ENCODE measurements at places on chromosomes 3 and 15.

DNA sequence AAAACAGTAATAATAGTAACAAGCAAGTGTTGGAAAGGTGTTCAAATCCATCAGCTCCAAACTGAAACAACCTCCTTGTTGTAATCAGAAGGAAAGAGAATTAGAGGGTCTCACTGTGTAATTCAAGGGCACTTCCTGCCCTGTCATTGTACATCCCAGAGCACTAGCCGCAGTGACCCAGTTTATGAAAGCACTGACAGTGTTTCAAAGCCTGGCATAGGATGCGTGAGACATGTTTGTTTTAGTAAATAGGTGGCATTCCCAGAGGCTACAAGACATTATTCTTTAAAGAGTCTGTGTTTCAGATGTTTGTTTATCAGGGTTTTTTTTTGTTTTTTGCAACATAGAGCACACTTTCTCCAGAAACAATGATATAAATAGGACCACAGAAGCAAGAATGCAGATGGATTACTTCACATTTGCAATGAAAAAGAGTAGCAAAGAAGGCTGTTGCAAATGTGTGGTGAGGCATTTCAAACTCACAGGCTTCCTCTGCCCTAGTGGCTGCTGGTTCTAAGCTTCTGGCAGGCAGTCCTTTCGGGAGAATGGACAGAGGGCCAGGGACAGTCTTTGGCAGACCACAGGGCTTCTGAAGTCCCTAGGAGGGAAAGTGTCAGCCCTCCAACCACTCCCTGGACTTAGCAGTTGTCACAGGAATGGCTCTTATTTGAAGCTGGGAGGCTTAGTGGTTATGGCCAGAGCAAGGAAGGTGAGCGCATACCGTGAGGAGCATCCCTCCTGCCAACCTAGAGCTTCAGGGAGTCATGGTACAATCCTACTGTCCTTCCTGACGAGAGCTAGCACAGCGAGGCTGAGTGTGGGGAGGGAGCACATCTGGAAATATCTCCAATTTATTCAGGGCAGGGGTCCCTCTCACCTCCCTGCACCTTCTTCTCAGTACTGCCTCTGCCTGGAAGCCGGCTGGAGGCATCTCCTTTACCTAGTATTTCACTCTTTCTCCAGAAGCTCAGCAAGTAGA is 31.4 kb upstream of the TIPARP start:
- peak; percentile 38 for DNase-seq

DNA sequence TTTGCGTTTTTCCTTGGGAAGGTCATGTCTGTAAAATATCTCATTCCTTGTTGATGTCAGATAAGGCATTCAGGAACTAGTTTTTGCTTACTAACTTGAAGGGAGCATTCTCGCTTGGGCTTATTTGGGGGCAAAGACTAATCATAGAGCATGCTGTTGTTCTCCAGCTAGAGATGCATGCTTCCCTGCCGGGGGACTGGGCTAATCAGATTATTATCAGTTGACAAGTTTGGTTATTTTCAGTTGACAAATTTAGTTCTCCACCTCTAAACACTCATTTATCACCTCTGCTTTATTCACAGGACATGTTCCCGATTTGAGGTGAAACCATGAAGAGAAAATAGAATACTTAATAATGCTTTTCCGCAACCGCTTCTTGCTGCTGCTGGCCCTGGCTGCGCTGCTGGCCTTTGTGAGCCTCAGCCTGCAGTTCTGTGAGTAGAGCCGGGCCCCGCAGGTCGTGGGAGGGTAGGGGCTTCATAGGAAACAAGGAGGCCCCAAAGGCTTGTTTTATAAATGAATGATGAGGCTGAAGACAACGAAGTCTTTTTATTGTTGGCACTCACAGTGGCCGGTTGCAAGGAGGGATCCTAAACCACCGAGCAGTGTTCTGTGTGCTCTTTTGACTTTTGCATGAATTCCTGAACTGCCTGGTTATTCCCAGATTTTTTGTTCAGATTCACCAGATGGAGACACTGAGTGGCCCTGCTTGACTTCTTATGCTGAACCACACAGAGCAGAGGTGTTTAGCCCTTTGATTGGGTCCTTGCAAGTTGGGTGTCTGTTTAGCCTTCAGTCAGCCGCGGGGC is 28.4 kb downstream of the PXYLP1 start:
- no peak for DNase-seq

GRCh38 chr3:157354722-157355121 is 81.9 kb upstream of the PTX3 start:
- DNase-seq, result no peak

DNA sequence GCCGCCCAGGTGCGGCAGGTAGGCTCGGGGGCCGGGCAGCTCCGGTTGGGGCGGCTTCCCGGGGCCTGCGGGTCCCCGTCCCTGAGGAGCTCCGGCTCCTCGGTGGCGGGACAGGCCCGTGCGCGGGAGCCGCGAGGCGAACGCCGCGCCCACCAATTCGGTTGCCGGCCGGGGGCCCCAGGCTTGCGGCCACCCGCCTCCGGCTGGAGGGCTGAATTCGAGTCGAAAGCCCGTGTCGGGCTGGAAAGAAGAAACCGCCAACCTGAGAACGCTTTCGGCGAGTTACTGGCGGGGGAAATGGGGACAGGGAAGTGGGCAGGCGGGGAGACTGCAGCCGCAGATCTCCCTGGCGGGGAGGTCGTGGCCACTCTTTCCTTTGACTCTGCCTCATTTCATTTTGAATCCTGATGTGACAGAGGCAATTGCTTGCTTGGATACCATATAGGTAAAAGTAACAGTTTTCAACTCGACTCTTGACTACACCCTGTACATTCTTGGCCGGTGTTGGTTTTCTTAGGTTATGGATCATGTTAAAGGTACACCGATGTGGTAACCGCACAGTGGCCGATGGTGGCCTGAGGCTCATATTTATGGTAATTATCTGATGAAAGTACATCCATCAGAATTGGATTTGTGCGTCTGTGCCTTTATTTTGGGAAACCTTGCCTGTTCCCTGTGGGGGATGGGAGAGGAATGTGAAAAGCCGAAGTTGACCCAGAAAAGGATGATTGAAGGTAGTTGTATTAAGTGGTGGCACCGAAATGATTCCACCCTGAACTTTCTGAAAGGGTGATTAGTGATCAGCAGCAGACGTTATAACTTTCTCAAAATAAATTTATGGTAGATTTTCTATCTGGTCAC is 1.7 kb downstream of the B3GNT5 start:
- peak; percentile 57 for DNase-seq

DNA sequence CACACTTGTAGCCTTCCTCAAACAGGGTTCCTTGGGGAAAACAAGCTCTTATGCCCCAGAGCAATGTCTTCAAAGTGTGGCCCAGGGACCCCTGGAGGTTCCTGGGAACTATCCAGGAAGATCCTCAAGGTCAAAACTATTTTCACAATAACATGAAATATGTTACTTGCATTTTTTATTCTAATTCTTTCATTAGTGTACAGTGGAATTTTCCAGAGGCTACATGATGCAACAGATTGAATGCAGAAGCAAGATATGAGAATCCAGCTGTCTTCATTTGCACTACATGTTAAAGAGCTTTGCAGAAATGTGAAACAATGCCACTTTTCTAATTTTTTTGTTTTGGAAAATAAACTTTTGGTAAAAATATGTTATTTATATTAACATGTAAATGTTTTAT is 190.9 kb downstream of the SLC9A9 start:
- DNase-seq, result no peak

- no peak for DNase-seq
Measured at GRCh38 chr15:92930054-92930621, 30.0 kb downstream of the CHD2 start.

GRCh38 chr3:48472673-48472922 is 26.1 kb downstream of the ATRIP start:
- DNase-seq, result no peak

DNA sequence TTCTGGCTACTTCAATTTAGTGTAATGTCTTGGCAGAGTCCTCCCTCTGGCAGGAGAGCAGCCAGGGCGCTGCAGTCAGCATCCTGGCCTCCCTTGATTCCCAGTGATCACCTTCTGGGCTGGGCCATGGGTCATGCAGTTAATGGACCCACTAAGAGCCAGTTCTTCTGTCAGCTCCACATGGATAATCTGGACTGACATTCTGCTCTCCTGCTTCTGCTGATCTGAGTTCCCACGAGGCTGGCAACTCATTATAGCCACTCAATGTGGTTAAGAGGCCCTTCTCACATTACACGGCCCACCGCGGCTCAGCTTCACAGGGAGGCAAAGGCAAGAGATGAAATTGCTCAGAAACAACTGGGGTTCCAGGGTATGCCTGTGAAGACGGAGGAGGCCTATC is 94.0 kb downstream of the WDR76 start:
- no peak for DNase-seq

- no peak for DNase-seq
Measured at GRCh38 chr3:65779390-65779789, 259.3 kb downstream of the MAGI1 start.

DNA sequence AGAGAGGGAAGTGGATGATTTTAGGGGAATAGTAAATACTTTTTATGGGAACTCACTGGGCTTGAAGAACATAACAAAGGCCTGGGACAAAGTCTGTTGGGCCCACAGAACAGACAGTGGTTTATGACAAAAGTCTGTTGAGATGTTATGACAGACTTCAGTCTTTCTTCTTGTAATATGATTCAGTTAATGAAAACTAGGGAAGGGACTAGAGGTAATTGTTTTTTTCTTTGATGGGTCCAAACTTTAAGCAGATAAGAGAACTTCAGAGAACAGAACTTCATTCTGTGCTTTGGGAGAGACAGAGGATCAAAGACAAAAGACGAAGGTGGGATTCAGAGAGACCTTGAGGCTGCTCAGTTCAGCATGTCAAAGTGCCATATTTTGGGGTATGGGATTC is 9.3 kb downstream of the CRYBG3 start:
- DNase-seq, result no peak

DNA sequence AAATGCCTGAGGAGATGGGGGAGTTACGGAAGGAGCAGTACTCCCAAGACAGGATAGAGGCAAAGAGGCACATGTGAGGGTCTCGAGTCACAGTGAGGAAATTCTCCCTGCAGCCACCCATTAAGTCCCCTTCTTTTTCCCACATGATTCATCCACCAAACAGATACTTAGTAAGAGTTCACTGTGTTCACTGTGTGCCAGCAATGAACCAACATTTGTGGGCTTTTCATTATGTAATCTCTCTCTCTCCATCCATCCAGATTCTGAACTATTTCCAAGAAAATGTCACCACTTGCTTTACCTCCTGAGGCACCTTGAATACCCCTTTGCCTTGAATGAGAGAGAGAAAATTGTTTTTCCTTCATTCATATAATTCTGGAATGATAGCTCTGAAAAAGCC is 24.6 kb upstream of the LRRFIP2 start:
- no peak for DNase-seq

DNA sequence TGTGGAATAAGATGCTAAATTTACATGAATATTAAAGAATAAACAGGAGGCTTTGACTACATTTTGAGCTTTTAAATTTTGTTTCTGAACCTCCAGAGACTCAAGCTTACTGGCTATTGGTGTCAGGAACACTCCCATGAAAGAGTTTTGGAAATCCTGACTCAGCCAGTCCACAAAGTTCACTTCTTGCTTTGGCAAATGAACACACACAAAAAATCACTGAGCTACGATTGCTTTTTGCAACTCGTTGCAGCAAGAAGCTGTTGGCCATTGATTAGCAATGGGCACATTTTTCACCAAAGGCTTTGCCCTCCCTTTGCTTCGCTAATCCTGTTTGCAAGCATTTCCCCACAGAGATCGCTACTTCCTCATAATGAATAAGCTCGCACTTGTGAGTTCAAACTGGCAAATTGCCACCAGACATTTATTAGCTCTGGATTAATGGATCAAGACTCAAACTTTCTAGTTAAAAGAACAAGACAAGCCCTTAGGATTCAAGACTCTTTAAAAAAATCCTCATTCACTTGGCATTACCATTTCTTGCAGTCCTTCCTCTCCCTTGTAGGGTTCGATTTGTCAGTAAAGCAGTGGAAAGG is 343.2 kb upstream of the ONECUT1 start:
- DNase-seq, result no peak

- no peak for DNase-seq
Measured at GRCh38 chr3:58867621-58868020, 182.2 kb downstream of the CFAP20DC start.

GRCh38 chr3:187777331-187777941 is 32.2 kb upstream of the BCL6 start:
- DNase-seq, result no peak

GRCh38 chr3:195259154-195259474 is 11.8 kb downstream of the XXYLT1 start:
- no peak for DNase-seq

- DNase-seq, result no peak
Measured at GRCh38 chr15:101156509-101157159, 95.2 kb downstream of the CHSY1 start.

DNA sequence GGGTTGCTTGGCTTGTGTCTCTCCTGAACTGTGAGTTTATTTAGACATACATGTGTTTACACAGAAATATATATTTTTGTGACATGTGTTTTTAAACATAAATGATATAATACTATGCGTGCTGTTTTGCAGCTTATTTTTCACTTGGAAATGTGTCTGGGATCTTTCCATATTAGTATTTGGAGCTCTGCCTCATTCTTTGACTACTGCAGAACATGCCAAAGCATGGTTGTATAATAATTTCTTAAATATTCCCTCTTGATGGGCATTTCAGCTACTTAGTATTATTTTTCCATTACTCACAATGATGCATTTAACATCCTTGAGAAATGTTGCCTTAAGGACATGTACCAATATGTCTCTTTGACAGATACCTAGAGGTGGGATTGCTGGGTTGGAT is 19.5 kb downstream of the ANAPC13 start:
- DNase-seq, result no peak

- no peak for DNase-seq
Measured at GRCh38 chr15:95590533-95591044, 739.9 kb upstream of the NR2F2 start.

DNA sequence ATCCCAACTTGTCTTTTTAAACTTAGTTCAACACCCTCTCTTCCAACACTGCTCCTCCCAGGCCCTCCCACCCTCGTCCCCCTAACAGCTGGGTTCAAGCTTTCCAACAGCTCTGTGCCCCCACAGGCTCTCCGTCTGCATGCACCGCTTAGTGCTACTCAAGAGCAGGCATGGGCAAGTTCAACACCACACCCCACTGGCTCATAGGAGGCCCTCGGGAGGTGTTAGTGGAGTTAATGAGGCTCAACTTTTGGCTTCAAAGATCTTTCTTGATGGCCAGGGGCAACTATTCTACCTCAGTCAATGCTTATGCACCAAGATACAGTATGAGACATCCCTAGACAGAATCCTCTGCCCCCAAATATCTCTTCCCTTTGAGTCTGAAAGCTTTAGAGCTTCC is 114.4 kb downstream of the ANP32A start:
- no peak for DNase-seq

- DNase-seq, result no peak
Measured at GRCh38 chr3:193942516-193943055, 193.4 kb upstream of the HES1 start.

- DNase-seq, result no peak
Measured at GRCh38 chr3:145915787-145916186, 245.2 kb downstream of the PLOD2 start.

- no peak for DNase-seq
Measured at GRCh38 chr3:188881954-188882641, 289.7 kb upstream of the TPRG1 start.

DNA sequence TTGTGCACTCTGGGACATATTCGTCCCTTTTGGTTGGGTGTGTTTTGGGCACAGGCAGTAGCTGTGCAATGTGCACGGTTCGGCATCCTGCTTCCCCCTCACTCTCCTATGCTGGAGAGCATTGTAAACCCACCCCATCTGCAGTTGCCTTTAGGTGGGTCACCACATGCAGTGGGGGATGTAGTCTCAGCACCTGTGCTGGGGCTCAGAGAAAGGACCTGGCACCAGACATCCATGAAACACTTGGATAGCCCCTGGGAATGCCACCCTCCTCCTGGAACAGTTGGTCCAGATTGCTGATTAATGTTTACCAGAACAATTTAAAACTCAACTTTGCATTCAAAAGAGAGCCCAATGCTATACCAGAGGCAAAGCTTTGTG is 123.9 kb upstream of the MEF2A start:
- no peak for DNase-seq

Data from NCI-H2081 (cell line).